ENCODE measurements at places on chromosomes 12 and 14.

DNA sequence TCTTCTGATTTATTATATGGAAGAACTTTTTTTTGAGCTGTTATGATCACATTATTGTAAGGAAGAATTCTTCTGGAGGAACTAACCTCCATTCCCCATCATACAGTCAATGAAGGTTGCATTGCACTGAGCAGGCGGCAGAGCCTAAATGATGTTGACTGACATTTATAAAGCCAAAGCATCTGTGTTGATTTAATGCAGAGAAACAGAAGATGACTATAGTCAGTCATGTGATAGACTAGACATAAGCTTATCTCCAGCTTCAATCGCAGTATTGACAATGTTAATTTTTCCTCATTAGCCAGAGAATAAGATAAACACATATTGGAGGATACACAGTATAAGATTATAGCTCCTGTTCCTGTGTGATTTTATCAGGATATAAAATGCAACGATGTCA is 82.0 kb downstream of the PRICKLE1 start:
- no peak for DNase-seq

DNA sequence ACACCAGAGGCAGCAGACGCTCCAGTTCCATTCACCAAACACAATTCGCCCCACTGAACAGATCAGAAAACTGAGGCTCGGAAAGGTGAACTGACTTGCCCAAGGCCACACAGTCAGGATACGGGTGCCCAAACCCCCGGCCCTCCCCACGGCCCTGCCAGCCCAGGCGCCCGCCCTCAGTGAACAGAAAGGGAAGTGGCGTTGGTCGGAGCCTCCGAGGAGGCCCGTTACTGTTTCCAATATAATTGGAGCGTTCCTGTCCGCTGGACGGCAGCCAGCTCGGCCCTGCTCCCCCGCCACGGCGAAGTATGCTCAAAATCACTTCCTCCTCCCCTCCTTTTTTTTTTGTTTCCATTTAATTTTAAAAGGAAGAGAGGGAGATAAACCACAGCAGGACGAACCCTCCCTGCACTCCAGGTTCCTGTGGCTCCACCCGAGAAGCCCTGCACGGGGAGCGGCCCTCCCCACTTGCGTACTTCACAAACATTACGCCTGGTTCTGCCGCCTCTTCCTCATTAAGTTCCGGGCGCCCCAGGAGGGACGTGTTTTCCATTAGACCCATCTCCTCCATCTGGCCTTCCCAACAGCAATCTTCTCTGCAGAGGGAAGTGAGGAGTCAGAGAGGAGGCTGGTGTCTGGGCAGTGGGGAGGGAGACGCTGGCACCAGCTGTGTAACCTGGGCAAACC is 61.1 kb downstream of the NCOR2 start:
- DNase-seq, result no peak

DNA sequence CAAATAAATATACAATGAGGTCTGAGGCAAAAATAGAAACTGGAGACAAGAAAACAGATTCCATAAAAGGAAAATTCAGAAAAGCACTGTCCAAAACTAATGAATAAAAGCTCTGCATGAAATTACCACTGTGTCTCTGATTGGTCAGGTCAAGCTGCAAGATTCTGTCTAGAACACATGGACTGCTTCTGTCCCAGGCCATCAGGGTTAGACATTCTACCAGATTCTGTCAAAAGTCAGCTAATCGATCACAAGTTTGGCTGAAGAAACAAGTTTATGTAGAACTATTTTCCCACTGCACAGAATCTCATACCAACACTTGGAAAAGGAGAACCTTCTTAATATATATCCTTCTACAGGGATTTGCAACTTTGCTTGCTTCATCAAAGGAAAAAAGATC is 223.0 kb downstream of the ITPR2 start:
- DNase-seq, result no peak

DNA sequence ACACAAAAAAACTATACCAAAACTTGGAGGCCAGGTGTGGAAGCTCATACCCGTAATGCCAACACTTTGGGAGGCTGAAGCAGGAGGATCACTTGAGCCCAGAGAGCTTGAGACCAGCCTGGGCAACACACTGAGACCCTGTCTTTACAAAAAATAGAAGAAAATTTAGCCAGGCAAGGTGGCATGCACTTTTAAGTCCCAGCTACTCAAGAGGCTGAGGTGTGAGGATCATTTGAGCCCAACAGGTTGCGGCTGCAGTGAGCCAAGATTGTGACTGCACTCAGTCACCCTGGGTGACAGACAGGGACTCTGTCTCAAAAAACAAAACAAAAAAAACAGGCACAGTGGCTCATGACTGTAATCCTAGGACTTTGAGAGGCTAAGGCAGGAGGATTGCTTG is 75.4 kb downstream of the RNF34 start:
- no peak for DNase-seq

DNA sequence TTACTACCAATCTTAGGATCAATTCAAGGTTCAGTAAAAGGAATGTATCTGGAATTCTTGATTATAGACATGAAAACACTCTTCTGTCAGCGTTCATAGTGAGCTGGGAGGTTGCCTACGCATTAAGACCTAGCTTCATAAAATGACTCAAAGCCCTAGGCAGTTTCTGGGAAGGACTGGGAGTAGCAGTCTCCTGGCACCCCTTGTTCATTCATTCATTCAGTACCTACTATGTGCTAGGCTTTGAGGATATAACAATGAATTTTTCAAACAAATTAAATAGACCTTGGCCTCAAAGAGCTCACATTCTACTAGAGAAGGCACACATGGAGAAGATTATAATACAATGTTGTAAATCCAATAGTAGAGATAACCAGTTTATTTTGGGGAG is 46.1 kb downstream of the MDM2 start:
- DNase-seq, result no peak

GRCh38 chr12:72081777-72082176 is 143.1 kb downstream of the TPH2 start:
- no peak for DNase-seq

GRCh38 chr12:58491306-58491705 is 429.0 kb downstream of the LRIG3 start:
- DNase-seq, result no peak

GRCh38 chr12:126770188-126770587 is 1496.8 kb upstream of the TMEM132C start:
- DNase-seq, result no peak

DNA sequence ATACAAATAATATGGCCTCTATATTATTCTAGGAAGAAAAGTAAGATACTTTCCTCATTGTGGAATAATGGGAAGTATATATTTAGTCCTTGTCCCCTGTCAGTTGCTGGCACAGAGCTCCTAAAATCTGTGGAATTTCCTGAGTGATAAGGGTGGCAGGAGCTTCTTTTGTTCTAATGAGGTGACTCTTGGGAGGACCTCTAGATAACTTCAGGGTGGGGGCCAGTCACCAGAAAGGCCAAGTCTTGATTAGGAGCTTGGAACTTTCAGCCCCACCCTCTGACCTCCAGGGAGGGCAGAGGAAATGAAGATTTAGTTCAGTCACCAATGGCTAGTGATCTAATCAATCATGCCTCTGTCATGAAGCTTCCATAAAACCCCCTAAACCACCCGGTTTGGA is 179.9 kb upstream of the PRICKLE1 start:
- DNase-seq, result no peak

- no peak for DNase-seq
These were observed 239.1 kb downstream of the DIO2 start for GRCh38 chr14:79972230-79972629.

Measured in T follicular helper cell (primary cell).